ENCODE measurements at places on chromosomes 4 and X.

DNA sequence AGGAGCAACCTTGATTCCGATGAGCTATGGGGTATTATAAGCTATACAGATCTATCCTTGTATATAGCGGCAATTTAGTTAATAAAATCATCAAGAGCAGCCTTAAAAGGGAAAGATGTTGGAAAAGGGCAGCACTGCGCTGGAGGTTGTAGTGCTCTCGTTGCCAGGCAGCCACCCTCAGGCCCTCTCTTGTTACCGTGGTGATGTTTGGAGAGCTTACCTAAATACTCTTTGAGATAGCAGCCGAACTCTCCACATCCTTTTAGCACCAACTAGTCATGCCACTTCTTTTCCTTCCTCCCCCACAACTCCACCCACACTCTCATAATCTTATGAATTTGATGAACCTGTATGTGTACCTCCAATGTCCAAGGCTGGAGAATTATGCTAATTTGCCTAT is 3.8 kb upstream of the RADX start:
- peak; percentile 72 for DNase-seq

- peak; percentile 17 for DNase-seq
These were observed 107.4 kb downstream of the FAM13A start for GRCh38 chr4:88949605-88950004.

- no peak for DNase-seq
These were observed 55.9 kb downstream of the TMEM156 start for GRCh38 chr4:38976308-38976707.

DNA sequence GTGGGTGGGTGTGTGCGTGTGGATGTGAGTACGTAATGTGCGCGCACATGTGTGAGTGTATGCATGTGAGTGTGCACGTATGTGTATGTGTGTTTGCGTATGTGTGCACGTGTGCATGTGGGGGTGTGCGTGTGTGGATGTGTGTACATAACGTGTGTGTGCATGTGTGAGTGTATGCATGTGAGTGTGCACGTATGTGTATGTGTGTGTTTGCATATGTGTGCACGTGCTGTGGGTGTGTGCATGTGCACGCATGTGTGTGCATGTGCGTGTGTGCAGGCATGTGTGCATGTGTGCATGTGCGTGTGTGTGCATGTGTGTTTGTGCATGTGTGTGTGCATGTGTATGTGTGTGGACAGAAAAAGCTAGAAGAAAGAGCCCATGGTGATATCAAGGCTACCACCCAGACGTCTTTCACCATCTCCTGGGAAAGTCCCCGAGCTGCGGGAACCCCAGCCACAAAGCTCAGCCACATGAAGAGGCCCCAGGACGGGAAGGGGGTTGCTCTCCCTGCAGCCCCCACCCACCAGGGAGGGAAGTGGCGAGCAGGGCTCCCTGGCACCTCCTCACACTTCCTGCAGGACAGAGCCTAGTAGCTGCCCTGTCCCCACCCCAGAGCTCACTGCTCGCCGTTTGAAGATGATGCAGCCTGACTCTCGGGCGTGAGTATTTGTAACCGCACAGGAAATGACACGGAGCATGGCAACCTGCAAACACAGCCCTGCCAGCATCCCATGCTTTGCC is 108.3 kb downstream of the DCTD start:
- no peak for DNase-seq

- no peak for DNase-seq
These were observed 536 bp downstream of the UGT2B7 start for GRCh38 chr4:69096810-69097209.

DNA sequence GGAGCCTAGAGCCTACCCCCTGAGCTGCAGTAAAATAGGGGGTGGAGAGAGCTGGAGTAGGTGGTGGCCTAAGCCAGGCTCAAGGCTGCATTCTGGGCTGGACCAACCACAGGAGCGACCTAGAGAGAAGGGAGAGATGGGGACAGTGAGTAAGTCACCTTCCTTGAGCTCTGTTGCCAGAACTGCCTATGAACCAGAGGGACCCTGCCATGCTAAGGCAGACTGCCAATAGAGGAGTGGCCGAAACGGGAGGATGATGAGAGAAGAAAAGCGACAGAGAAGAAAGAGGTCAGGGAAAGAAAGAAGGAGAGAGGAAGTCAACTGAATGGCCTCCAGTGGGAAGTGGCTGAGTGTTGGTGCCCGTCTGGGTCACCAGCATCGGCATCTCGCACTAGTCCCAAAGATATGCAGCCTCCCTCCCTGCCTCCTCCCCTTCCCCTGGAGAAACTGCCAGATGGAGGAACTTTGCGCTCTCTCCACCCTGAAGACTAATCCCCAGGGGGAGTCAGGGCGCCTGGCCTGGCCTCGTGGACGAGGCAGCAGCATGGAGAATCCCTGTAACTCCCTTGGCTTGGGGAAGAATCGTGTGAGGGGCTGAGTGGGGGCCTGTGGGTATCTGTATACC is 28.8 kb downstream of the ELF4 start:
- no peak for DNase-seq

DNA sequence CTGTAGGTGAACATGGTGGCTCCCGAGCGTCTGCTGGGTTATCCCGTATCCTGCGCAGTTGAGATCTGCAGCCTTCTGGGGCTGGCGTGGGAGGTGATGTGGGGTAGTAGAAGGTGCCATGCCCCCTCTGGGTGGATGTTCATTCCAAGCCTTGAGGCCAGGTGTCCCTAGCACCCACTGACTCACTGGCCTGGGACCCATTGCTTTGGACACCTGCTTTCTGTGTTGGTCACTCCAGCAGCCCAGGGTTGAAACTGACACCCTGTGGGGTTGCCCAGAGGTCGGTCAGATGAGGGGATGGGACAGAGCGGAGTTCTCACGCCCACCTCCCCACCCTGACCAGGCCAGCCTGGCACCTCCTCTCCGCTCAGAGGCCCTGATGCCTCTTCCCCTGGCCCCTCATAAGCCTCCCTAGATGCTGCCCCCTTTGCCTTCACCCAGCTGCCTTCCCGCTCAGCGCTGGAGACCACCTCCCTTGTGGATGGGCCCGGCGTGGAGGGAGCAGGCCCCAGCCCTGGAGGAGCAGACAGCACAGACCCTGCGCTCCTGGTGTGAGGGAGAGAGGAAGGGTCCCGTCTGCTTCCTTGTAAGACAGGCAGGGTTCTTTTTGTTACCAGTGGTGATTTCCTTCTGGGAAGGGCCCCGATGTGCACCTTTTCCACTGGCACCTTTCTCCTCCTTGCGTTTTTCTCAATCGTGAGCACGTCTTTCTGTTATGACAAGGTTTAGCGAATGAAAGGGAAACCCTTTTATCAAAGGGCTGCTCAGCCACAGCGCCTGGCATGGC is 2.0 kb downstream of the DOK7 start:
- no peak for DNase-seq

DNA sequence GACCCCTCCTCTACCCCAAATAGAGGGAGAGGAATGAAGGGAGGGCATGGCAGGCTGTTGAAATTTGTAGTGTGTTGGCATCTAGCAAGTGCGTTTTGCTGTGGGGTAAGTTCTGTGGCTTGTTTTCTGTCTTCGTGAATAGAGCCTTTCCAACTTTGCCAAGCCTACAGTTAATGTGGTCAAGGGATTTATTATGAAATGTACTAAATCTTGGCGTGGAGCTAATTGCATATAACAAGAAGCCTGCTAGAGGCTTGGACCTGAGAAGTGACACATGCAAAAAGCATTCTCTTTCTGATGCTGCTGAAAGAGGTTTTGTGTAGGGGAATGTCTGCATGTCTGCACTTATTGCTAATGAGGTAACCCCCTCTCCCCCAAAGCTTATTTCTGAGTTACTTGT is 132.2 kb downstream of the BMPR1B start:
- DNase-seq = no peak

DNA sequence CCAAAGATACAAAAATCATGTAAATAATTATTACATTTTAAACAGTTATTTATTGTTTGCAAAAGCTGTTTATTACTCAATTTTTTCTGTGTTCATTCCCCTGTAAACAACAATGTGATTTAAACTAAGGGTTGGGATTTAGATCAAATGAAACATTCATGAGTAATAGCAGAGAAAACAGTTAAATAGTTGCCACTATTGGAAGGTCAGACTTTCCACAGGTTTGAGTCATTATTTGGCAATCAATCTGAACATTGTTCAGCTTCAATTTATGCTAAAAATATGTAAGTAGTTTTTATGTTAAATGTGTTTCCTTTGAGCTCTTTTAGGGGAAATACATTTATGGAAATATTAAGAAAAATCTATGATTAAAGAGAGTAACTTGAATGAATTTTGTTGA is 144.9 kb downstream of the STIM2 start:
- no peak for DNase-seq

DNA sequence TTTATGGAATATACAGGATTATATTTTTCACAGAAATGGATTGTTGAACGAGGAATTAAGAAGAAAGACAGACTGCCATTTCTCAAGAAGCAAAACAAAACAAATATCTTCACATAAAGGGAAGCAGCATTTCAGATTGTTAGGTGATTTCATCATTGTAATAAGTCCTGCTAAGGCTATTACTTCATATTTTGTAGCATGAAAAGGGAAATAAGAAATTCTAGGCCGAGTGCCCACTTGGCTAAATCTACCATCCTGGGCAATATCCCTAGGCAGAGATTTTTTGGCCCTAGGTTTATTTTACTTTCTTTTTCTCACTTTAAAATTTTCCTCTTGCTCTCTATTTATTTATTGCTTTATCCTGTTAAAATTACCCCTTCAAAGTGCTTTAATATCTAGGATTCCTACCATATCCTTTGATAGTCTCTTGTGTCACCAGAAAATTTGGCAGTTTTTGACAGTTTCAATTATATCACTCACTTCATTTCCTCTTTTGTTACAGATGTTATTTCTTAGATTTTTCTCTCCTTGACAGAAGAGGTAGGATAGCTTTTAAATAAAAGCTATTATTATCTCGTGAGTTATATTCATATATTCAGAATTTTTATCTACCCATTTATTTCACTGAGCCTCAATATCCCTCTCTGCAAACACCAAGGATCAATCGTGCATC is 142.3 kb downstream of the PDGFC start:
- DNase-seq = no peak

DNA sequence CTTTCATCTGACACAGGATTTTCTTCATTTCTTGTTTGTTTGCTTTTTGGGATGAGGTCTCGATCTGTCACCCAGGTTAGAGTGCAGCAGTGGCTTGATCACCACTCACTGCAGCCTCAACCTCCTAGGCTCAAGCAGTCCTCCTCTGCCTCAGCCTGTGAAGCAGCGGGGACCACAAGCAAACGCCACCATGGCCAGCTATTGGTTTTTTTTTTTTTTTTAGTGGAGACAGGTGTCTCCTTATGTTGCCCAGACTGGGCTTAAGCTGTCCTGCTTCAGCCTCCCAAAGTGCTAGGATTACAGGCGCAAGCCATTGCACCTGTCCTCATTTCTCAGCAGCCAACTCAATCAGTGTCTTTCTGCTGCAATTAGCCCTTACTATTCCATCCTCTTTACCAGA is 10.3 kb downstream of the SPRY1 start:
- DNase-seq = no peak

DNA sequence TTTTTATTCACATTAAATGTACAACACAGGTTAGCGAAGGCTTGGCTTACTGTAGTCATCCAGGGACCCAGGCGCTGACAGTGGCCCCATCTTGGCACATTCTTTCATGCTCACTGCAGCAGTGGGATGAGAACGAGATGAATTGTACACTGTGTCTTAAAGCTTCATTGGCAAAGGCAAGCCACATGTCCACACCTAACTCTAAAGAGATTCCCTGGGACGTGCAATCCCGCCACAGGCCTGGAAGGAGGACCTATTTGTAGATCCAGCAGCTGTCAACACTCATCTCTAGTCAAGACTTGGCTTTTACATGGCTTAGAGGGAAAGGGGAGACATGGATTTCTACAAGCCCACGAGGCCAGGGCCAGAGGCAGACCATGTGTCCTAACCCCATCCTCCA is 16.1 kb upstream of the CXCR3 start:
- DNase-seq = no peak

DNA sequence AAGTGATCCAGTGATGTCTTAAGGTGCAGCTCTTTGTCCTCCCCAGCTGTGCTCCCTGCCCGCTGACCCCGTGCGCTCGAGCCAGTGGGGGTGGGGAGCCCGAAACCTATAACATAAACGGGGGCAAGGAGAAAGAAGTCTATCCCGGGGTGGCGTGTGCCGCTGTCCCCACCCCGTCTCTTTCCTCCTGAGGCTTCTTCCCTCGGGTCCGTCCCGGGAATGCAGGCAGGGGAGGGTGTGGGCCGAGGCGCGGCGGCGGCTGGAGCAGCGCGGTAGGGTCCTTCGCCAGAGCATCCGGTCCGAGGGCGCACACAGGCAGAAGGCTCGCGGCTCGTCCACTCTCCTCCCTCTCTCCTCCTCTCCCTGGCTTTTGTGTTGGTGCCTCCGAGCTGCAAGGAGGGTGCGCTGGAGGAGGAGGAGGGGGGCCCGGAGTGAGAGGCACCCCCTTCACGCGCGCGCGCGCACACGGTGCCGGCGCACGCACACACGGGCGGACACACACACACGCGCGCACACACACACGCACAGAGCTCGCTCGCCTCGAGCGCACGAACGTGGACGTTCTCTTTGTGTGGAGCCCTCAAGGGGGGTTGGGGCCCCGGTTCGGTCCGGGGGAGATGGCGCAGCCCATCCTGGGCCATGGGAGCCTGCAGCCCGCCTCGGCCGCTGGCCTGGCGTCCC is at the start of gene RAB33A:
RAB33A (plus strand) TSS at position 517 of the 681 bp plus-strand sequence; CDS start at position 618, 101 bp downstream.
- peak; percentile 25 for DNase-seq

Data from NCI-H1092 (cell line).